ENCODE measurements at places on chromosomes 12 and 14.

- DNase-seq, result no peak
Observed at GRCh38 chr14:61296719-61297502, 15.8 kb upstream of the TMEM30B start.

GRCh38 chr14:36520601-36521525 lies 831 bp upstream of the NKX2-1 start:
- DNase-seq, result no peak

GRCh38 chr12:112308161-112308560 lies 74.1 kb downstream of the HECTD4 start:
- no peak for DNase-seq

DNA sequence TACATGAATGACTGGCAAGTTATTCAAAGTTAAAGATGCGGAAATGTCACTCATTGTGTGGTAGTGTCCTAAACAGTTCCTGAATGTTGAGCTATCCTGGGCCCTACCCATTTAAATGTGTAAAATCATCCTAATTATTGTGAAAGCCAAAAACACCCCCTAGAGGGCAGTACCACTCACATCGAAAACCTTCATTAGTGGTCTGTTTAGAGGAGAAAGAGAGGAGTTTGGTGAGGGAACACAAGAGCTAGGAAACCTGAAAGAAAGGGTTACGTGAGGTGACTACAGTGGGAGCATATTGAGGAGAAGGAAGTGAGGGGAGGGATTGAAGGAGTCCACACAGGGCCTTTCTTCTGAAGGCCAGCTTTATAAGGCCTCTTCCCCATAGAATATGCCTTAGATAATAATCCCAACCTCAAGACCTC lies 2.5 kb upstream of the TEP1 start:
- DNase-seq, result peak; percentile 31

DNA sequence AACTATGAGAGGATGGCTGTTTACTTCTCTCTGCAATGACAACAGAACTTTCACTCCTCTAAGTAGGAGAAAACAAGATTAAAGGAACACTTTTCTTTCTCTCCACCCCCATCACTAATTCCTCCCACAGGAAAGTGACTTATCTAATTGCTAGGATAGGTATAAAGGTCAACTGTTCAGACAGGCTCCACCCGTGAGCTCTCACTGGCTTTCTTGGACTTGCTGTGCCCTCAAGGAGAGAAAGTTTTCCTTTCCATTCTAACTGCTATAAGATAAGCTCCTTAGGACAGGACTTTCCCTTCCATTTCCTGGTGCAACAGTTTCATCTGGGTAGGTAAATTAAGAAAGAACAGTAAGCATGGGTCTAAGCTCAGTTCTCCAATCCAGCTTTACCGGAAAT lies 4.8 kb downstream of the SLC41A2 start:
- no peak for DNase-seq

DNA sequence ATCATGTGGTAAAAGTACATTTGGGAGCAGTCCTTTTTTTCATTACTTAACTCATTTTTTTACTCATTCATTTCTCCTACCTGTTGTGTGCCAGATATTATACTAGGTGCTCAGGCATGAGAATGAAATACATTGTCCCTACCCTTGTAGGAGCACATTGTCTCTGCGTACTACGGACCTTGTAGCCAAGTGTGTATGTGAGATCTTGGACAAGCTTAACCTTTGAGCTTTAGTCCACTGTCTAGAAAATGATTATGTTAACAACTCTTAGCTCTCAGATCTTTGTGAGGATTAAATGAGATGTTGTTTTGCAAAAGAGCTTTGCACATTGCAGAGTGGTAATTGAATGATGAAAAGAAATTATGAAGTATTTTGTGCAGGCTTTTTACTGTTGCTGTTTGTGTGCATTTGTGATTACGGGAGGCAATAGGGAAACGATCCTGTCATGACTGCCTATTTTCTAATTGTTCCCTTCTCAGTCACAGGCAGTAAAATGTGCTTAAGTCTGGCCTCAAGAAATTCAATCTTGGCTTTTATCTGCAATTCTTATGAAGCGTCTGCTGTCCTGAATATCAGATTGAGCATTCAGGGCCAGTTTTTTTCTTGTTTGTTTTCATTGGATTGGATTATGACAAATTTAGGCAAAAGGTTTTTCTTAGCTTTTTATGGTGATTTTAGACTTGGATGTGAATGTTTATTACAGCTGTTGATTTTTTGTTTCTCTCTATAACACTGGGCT lies 447.7 kb downstream of the PDZRN4 start:
- DNase-seq, result no peak

- DNase-seq, result peak; percentile 65
Observed at GRCh38 chr12:93785249-93786010, 108.3 kb downstream of the CRADD start.

DNA sequence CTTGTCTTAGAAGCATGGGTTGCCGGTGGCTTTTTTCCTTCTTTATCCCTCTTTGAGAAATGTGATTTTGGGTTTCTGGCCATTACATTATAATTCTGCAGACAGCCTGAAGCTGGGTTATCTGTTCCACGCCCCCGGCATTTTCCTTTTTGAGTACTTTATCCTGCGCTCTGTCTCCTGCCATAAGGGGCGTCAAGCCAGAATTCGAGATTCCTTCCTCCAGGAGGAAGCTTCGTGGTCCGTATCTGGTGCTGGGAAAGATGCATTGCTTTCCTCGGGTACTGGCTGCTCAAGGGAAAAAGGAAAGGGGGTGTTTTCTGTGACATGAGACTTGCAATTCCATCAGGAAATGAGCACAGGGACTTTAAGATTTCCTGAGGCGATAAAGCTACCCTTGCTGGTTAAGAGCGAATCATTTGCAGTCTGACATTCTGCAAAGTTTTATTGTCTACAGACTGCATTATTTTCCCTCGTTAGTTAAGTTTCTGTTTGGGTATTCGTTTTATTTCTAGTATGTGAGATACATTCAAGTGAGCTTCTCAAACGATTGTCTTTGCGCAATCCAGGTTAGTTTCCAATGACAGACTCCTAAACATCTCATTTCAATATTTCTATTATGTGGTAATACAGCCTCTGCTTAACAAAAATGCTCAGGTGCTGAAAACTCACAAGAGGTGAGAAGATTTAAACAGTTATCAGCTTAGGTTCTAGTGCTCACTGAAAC lies 694 bp downstream of the AKAP5 start:
- DNase-seq, result no peak

GRCh38 chr12:5267603-5268423 lies 164.1 kb upstream of the NTF3 start:
- DNase-seq, result no peak

DNA sequence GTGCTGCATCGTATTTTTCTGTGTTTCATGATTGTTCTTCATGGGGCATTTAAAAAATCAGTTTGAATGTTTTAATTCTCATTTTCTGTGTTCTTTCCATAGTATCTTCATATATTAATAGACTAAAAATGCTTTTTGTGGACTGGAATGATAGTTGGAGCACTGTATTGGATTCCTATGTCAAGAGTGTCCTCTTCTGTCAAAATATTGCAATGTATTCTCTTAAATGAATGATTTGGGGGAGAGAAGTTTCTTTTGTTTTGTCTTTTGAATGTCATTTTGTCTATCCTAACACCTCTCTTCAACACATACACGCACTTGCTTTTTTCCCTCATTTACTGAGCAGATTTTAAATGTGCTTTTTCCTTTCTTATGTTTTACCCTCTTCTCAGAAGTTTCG lies 4.7 kb upstream of the EIF2S3B start:
- no peak for DNase-seq

DNA sequence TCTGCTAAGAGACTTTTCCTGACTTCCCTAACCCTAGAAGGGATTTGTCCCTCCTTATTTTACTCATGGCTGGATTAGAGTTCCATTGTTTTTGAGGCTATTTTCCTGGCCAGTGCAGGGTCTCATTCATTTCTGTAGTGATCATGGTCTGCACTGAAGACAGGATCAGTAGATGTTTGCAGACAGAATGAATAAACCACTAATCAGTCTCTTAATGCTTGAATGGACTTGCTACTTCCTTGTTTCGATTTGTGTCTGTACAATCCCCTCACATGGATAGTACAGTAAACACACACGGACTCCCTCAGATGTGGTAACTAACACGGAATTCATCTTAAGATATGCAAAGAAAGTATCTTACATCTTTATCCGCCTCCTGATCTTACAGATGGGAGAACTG lies 102.6 kb upstream of the PRB2 start:
- no peak for DNase-seq

- no peak for DNase-seq
Observed at GRCh38 chr12:41956353-41956752, 188.3 kb downstream of the GXYLT1 start.

- no peak for DNase-seq
Observed at GRCh38 chr12:55704824-55705718, 2.6 kb downstream of the ITGA7 start.

DNA sequence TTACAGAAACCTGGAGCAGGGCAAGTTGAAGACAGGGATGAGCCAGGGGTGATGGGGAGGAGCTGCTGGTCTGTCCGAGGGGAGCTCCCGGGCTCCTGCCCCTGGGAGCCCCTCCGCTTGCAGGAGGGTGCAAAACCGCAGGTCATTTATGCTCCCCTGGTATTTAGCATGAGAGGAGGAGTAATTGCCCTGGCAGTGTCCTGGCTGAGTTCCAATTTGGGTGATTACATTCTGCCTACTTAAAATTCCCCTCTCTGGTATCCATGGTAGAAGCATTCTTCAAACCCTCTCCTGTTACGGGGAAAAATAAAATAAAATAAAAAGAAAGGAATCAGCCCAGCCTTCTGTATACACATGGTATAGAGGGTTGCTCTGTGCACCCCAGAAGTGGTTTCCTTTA lies 61.7 kb upstream of the VRK1 start:
- DNase-seq, result no peak

DNA sequence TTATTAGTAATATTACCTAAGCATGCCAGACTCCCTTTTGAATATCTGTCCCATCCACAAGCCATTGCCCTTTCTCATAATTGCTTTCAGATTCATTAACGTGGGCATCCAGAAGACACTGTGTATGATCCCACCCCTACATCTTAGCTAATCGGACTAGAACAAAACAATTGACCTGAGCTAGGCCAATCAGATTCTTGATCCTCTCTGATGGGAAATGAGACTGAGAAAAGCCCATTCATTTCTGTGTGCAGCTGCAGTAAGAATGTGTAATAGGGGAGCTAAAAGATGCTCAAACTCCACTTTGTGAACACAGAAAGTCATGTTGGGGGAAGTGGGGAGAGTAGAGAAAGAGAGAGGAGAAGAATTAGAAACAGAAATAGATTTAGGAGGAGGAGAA lies 281.7 kb upstream of the G2E3 start:
- DNase-seq, result no peak

- no peak for DNase-seq
Observed at GRCh38 chr14:99263564-99264330, 8.2 kb downstream of the BCL11B start.

- no peak for DNase-seq
Observed at GRCh38 chr14:64506721-64507120, 2.2 kb downstream of the ZBTB1 start.

- no peak for DNase-seq
Observed at GRCh38 chr12:5507944-5508343, 76.0 kb downstream of the NTF3 start.

All from activated T-cell treated with anti-CD3 and anti-CD28 coated beads, Interleukin-2, amount 50 U/mL, for 48 hours (primary cell).